ENCODE measurements at places on chromosomes 6 and 20.

DNA sequence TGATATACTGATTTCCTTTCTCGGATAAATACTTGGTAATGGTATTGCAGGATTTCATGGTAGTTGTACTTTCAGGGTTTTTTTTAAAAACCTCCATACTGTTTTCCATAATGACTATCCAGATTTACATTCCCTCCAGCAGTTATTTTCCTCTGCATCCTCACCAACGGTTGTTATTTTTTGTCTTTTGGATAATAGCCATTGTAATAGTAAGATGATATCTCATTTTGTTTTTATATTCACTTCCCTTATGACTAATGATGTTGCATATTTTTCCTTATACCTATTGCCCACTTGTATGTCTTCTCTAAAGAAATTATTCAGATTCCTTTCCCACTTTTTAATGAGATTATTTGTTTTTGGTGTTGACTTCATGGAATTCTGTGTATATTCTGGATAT lies 231.0 kb downstream of the MEI4 start:
- no peak for DNase-seq

DNA sequence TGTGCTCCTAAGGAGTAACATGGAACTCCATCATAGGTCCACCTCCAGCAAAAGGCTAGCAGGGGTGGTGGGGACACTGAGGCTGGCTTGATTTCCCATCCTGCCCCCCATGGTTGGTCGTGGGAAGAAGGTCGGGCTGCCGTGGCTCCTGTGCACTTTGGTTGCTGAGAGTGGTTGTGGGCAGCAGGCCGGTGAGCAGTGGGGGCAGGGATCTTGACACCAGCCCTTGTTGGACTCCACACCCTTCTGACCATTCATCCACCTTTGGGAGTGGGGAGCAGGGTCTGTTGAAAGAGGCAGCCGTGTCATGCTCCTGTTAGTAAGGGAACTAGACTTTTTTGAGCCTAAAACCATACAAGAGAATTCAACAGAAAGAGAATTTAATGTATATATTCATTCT lies 175.2 kb downstream of the ARID1B start:
- DNase-seq, result no peak

GRCh38 chr20:48797275-48797825 lies 30.4 kb downstream of the PREX1 start:
- DNase-seq, result no peak

DNA sequence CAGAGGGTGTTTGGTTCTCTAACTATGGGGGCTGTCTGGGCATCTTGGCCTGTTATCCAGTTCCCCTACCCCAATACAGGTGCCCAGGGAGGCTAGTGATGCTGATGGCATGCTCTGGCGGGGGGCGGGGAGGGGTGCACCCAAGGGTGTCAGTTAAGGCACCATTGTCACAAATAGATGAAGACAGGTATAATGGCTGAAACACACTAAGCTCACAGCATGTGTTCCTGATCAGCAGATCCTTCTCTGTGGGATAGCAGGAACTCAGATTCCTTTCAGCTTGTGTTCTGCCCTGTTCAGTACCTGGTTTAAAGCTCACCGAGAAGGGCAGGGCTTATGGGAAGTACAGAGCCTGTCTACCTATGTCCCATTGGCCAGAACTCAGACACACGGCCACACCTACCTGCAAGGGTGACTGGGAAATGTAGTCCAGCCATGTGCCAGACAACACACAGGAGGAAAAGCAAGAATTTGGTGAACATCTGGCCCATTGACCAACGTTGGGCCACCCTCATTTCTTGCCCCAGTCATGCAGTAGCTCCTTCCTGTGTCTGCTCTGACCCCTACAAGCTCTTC lies 3.4 kb upstream of the RSPO4 start:
- DNase-seq, result no peak

DNA sequence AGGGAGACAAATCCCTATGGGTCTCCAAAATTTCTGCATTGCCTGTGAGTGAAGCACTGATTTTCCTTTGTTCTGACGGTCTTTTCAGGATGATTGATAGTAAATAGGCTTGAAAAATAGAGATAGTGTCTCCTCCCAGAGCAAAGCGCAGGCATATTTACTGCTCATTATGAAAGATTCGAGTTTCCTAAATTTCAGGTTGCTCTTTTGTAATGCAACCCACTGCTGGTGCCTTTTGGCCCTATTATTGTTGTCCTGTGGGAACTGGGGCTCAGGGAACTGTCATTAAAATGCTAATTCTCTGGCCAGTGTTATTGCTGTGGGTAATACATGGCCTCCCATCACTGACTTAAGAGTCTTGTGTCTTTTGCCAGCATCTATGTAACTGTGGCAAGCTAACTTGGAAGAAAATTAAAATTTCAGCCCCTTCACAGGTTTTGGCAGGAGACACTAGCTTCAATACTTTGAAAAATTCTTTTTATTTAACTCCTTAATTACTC lies 754.1 kb upstream of the MAP3K7 start:
- no peak for DNase-seq

- DNase-seq, result no peak
Measured at GRCh38 chr6:41712651-41713103, 22.7 kb downstream of the TFEB start.

- DNase-seq, result no peak
Measured at GRCh38 chr6:151240791-151241642, 1.2 kb downstream of the AKAP12 start.

DNA sequence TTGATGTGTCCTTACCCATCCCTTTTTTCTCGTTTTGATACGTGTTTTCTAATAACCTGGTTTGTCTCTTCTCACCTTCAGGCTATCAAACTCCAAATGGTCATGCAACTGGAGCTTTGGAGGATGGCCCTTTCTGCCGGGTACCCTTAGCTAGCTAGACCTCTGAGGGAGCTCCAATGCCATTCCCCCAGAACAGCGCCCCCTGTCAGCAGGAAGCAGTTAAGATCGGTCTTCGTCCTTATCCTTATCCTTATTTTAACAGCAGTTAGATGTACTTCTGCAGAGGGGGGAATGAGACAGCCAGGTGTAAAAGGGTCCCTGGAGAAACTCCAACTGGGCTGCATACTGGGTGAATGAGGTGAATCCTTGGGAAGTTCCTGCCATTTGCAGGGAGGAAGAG lies 37.2 kb downstream of the SEL1L2 start:
- no peak for DNase-seq

DNA sequence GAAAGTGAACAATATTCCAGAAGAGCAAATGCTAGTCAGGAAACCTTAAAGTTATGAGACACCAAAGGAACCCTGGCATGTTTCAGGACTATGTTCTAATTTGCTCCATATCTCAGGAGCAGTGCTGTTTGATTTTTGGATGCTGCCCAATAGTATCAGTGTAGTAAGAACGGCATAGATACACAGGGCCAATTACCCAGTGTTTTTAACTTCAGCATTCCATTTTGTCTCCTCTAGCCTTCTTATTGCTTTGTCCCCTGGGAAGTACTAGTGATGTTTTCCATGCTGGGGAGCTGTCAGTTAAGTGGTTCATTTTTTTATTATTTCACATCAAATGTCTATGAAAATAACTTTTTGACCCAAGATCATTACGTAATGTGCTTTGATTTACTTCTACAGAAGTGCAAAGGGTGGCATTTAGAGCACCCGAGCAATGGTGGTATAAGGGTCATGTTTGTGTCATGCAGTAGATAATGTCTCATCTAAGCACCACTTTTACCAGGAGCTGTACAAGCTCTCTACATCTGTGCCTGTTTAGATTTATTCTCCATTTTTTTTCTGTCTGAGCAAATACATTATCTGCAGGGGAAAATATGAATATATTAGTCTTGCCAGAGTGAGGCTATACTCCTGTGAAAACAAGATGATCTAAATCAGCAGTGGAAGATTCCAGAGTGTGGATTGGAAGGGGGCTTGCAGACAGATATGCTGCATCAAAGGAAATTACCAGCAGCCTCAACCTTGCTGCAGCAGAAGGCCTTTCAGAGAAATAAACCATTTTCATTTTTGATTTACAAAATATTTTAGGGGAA lies 198.8 kb upstream of the OPRM1 start:
- no peak for DNase-seq

DNA sequence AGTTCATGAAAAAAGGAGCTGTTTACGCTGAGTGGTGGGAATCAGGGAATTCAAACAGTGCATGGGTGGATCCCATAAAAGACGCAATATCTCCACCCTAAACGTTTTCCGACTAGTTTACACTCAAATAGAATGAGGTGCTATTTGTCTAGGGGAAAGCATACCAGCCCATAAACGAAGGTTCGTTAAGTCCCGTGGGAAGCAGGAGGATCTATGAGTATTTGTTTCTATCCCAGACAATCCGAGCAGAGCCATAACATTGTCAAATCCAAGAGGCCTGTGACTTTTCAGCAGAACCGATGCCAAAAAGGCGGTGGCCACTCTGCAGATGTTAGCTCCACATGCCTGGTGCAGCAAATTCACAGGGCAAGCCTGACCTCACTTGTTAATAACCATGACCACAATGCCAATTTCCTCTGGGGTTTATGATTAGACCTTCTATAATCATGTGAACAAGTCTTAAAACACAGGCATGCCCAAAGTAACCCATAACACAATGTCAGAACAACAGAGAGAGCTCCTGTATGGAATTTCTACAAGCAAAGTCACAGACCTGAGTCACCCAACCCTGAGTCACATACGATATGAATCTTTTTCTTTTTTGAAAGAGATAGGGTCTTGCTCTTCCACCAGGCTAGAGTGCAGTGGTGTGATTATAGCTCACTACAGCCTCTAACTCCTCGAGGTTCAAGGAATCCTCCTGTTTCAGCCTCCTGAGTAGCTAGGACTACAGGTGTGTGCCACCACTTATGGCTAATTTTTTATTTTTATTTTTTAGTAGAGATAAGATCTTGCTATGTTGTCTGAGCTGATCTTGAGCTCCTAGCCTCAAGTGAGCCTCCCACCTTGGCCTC lies 123.3 kb downstream of the KIF13A start:
- DNase-seq, result no peak

DNA sequence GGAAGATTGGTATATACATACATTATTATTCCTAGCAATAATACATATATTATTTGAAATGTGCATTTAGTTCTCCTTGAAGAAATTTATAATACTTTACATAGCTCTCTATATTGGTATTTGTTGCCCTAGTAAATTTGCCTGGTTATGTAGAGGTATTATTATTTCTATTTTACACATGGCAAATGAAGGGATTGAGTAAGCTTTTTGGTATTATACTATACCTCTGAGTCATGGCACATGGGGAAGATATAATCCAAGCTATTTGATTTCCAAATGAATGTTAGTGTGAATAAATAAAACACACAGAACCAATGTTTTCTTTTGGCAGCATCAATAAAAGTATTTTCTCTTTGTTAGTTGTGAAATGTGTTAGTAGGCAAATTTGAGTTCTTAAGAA lies 409.6 kb upstream of the SLC35B3 start:
- no peak for DNase-seq

GRCh38 chr6:116685437-116685993 lies 4.5 kb downstream of the KPNA5 start:
- DNase-seq, result no peak

GRCh38 chr6:23329086-23329485 lies 759.7 kb downstream of the HDGFL1 start:
- DNase-seq, result no peak

DNA sequence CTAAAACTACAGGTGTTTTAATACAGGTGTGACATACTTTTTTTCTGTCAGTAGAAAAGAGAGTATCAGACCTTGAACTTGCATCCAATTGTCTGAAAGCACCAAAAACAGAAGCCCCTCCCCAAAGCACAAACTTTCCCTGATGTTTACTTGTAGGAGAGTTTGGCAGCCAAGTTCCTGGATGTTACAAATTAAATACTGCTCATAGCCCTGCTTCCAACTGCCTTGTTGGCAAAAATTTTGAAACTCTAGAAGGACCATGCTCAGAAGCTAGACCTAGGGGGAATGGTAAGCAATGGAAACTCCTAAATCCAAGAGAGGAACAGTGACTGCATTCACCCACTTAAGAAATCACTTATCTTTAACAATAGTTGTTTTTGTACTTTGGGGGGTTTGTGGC lies 17.0 kb upstream of the ARG1 start:
- no peak for DNase-seq

GRCh38 chr6:114218437-114219340 lies 124.1 kb downstream of the HS3ST5 start:
- DNase-seq, result no peak

GRCh38 chr6:34190504-34191122 lies 44.7 kb upstream of the GRM4 start:
- no peak for DNase-seq

DNA sequence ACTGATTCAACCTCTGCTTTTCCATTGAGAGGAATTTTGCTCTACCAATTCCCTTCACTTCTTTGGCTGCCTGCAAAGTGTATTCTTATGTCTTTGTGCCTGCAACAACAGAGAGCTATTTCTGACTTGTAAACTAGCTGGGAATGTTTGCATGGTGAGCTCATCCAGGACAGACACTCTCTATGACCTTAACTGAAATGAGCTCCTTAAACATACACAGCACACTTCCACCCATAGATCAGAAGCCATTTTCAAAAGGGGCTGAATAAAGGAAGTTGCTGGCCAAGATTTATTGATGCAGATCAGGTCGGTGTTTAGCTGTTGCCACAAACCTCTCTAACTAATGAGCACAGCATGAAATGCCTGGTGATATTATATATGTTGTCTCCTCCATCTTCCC lies 377.7 kb downstream of the BTBD9 start:
- DNase-seq, result peak; percentile 37

GRCh38 chr6:150331344-150331743 lies 37.5 kb upstream of the IYD start:
- DNase-seq, result no peak

GRCh38 chr6:140758169-140758877 lies 1374.4 kb upstream of the GJE1 start:
- no peak for DNase-seq

- no peak for DNase-seq
Measured at GRCh38 chr6:134183844-134184243, 131.4 kb upstream of the SLC2A12 start.

DNA sequence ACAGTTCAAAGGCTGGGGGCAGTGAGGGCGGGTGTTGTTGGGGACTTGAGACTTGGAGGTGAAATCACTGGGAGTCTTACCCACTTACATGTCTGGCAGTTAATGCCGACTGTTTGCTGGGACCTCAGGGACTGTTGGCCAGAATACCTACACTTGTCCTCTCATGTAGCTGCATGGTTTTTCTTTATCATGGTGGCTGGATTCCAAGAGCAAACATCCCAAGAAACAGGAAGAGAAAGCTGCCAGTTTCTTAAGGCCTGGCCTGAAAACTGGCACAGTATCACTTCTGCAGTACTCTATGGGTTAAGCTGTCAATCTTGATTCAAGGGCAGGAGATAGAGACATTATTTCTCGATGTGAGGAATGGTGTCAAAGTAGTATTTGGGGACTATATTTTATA lies 19.8 kb upstream of the C6orf62 start:
- DNase-seq, result no peak

GRCh38 chr6:154234019-154234772 lies 122.4 kb downstream of the IPCEF1 start:
- DNase-seq, result no peak

DNA sequence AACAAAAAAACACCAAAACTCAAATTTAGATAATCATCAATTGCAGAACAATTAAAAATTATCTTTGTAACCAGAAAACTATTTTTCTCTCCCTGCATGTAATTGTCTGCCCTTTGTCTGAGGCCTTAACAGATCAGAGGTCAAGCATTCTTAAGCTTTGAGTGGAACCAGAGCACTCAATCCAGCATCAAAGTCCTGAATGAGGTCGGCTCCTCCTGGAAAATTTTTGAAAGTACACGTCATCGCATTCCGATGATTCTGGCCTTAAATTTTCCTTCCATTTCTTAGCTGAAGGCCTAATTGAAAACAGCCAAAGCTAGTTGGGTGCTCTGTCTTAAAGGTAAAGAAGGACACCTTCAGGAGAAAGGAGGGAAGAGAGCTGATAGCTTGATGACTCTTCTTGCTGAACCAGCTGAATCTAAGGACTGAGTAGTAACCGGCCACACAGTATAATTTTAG lies 510.2 kb upstream of the SULF2 start:
- DNase-seq, result peak; percentile 70

- no peak for DNase-seq
Measured at GRCh38 chr6:6395581-6396197, 75.2 kb upstream of the F13A1 start.
